Dermis lymphatic vessel endothelial cell (primary cell): ENCODE measurements at places on chromosomes 1 and 21. TPM values are rescaled to one million over a fixed set of nuclear protein-coding genes. Genes with fewer than 3 reads are reported as not detected.

TFF3 gene
- total RNA-seq = 163 and 275 TPM in 2 replicates

ADGRB2 gene
- 0.09 and 0.11 TPM in 2 replicates for total RNA-seq

CACHD1 gene
- 3.8 and 5.0 TPM in 2 replicates for total RNA-seq

KCND3 gene
- 0.09 and 1.3 TPM in 2 replicates for total RNA-seq

HENMT1 gene
- 2.1 and 2.6 TPM in 2 replicates for total RNA-seq

CLCNKA gene
- not detected in 2 replicates for total RNA-seq

ATP8B2 gene
- total RNA-seq = 37.4 and 44.0 TPM in 2 replicates
